ENCODE measurements at places on chromosomes 7 and 10.

- no peak for DNase-seq
Observed at GRCh38 chr7:128835790-128836641, 5.8 kb downstream of the FLNC start.

DNA sequence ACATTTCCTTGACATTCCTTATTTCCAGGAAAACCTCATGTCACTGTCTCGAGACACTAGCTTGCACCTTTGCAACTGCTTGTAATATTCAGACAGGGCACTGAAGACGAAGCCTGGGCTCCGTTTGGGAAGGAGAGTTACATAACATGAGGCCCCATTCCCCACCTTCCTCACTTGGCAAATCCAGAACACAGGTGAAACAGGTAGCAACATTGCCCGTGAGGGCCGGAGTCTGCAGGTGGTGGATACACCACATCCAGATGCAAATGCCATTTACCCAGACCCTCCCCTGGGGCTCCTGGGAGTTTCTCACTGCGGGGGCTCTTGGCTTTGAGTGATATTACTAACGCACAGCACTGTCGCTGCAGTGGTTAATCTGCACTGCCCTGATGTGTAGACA, 491.0 kb downstream of the PTPRN2 start:
- DNase-seq = no peak

DNA sequence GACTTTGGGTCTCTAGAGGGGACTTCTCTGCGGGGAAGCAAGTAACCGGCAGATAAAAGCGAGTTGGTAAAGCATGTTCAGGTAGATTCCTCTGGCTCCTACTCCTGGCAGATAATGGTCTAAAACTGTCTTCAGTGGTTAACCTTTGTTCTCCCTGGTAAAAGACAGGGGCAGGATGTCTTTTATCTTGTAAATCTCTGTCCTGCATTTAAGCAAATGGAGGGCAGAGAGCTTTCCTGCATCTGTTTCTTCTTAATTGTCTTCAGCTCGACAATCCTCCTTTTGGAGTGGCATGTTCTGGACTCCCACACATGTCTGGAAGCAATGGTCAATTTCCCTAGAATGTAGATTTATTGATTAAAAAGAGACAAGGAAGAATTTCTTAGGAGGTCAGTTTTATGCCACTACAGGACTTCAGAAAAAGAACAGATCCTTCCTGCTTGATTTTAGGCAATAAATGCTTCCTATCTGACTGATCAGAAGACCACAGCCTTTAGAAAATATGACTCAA, 16.6 kb downstream of the C7orf33 start:
- no peak for DNase-seq

- DNase-seq = no peak
Observed at GRCh38 chr10:15705298-15705697, 14.4 kb downstream of the ITGA8 start.

DNA sequence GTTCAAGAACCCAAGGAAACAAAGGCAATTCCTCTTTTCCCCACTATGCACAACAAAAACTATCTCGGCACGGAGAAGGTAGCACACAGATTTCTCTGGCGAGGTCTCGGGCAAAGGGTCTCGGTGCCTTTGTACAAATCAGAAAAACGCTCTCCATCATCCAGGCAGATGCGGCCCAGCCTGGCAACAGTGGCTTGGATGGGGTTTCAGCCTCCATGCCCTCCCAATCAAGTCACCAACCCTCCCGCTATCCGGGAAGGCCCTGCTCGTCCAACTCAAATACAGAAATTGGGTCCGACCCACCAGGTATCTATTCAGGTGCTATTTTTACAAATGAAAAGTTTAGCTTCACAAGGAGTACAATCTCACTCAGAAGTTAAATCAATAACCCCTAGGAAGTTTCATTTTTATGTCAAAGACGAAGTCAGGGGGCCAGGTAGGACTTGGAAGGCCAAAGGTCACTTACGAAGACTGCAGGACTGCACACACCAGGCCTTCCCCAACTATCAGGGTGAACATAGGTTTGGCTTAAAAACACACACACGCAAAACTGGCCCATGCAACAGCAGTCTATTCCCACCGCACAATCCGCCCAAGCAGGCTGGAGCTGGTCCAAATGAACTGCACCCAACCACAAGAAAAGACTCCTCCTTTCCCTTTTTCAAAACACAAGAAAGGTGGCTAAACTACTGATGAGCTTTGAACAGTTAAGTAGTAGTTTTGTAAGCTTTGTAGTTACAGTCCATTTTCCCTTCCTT, 43.0 kb downstream of the GNA12 start:
- no peak for DNase-seq

Measured in activated CD4-positive, alpha-beta T cell treated with anti-CD3 and anti-CD28 coated beads for 24 hours (primary cell).